ENCODE measurements at places on chromosomes 1 and 21.

GRCh38 chr1:93878501-93878888 is 511 bp downstream of the DNTTIP2 start:
- no peak for DNase-seq

GRCh38 chr21:26686278-26686677 is 113.2 kb upstream of the CYYR1 start:
- DNase-seq = peak; percentile 31

DNA sequence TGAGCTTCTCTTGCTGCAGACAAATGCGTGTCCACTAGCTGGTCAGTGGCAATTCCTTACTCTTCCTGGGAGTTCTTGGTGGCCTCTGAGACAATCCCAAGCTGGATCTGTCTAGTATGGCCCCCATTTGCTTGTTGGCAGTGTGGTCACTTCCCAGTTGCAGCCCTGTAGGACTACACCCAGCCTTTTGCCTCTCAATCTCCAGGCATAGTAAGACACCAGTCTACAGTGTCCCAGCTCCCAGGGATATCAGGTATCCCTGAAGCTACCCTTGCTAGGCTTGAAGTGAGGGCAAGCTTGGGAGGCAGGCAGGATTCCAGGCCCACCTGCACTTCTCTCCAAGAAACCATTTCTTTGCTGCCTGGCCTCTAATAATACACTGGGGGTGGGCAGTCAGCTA is 316.6 kb downstream of the RYR2 start:
- DNase-seq = no peak

DNA sequence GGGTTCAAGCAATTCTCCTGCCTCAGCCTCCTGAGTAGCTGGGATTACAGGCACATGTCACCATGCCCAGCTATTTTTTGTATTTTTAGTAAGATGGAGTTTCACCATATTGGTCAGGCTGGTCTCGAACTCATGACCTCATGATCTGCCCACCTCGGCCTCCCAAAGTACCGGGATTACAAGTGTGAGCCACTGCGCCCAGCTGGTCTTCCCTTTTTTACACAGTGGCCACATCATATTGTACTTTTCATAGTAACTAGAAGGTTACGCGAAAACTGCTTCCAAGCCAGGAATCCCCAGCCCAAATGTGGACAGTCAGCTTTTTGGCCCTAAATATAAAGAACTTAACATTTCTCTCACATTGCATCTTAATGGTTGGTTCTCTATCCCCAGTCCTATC is 4.2 kb downstream of the VASH2 start:
- DNase-seq = no peak

DNA sequence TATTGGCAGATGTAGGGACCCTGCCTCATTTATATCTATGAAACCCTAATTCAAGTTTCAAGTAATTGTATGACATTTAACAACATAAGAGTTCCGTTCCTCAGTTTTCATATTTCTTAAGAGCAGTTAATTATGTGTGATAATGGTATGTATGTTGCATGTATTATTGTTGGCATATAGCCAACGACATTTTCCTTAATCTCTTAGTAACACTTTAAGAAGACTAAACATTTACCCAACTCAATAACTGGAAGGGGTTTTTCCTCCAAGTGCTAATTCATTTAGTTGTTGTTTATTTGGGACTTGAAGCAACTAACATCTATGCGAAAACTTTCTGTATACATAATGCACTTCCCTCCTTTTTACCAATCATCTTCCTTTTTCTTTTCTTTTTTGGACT is 1.5 kb upstream of the RALGPS2 start:
- DNase-seq = no peak

DNA sequence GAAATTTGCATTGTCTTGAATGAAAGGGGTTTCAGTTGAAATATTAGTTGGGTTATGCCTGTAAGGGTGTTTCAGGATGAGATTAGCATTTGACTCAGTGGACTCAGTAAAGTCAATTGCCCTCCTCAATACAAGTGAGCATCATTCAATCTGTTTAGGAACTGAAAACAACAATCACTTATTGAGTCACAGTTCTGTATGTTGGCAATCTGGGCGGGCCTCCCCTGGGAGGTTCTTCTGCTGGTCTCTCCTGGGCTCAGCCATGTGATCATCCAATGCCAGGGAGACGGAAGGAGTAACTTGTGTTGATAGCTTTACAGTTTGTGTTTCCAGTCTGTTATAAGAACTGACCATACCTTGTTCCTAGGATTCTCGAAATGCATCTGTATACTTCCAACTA is 262.9 kb upstream of the RUNX1 start:
- no peak for DNase-seq

DNA sequence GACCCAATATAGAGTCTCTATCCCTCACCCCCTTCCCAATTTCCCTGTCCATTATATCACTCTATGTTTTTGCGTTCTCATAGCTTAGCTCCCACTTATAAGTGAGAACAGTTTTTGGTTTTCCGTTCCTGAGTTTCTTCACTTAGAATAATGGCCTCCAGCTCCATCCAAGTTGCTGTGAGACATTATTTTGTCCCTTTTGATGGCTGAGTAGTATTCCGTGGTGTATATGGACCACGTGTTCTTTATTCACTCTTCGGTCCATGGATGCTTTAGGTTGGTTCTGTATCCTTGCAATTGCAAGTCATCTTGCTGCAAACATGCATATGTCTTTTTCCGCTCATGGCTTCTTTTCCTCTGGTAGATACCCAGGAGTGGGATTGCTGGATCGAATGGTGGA is 54.3 kb downstream of the AGPAT3 start:
- no peak for DNase-seq

GRCh38 chr1:201766131-201766866 is 62.7 kb upstream of the IPO9 start:
- no peak for DNase-seq

- no peak for DNase-seq
These were observed 15.8 kb downstream of the PLPP3 start for GRCh38 chr1:56563568-56563967.

GRCh38 chr1:64209221-64209620 is 5.8 kb downstream of the UBE2U start:
- no peak for DNase-seq

DNA sequence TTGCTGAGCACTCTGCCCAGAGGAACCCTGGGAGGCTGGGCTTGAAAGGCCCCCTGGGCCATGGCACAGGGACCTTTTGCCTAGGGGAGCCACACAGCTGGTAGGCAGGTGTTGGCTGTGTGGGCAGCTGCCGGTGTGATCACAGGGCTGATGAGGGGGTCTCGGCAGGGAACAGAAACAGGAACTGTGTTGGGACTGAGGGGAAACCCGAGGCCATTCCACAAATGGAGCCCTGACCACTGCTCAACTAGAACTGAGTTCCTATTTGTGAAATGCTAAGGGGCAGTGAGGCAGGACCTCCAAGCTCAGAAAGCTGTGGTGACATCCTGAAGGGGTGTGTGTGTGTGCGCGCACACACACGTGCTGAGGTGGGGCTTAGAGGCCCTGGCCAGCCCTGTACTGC is 6.4 kb upstream of the THEM5 start:
- no peak for DNase-seq

DNA sequence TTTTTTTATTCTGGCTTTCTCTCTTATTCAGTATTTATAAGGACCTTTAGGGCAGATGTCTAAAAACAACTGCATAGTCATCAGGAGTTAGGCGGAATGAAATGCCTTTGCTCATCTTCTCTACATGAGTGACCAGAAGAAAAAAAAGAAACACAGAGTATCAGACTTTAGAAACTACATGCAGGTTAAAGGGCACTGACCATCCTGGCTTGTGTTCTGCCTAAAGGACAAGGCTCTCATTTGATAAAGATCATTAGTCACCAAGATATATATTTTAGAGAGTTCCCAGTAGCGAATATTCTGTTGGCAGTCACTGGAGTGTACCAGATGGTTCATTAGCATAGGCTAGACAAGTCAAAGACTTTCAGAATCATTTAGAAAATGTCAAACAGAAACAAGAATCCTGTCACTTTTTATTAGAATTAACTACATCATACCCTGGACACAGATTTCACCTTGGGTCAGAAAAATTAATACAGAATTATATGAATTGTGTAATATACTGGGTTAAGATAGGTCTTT is 145.6 kb downstream of the NR5A2 start:
- DNase-seq = no peak

GRCh38 chr1:169528215-169529067 is 42.7 kb upstream of the SLC19A2 start:
- DNase-seq = no peak

DNA sequence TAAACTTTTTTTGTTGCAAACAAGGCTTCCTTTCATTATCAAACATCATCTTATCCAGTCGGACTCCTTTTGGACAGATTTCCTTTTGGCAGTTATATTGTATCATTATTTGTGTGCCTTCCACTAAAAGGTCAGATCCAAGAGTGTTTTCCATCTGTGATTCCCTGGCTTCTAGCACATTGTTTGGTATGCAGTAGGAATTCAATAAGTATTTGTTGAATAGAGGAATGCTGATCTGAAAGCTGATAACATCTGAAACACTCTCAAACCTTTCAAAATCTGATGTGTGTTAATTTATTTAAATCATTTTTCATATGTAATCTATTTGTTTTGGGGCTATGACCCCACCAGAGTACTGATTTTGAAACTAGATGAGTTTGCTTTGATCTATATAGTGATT is 39.0 kb downstream of the NDC1 start:
- DNase-seq = no peak

DNA sequence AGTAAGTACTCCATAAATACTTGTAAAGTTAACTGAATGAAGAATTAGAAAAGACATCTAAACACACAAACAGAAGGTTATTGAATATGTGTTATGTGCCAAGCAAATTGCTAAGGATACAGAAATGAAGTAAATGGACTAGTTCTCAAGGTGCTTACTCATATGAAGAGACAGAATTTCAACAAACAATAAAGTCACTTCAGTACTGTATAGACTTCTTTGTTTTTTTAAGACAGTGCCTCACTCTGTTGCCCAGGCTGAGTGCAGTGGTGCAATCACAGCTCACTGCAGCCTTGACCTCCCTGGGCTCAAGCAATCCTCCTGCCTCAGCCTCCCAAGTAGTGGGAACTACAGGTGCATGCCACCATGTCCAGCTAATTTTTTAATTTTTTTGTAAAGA is 57.3 kb downstream of the SERBP1 start:
- DNase-seq = no peak

GRCh38 chr21:28883931-28884330 is 108.7 kb downstream of the LTN1 start:
- no peak for DNase-seq

GRCh38 chr21:37365517-37366481 is 774 bp upstream of the DYRK1A start:
- DNase-seq = peak; percentile 43

DNA sequence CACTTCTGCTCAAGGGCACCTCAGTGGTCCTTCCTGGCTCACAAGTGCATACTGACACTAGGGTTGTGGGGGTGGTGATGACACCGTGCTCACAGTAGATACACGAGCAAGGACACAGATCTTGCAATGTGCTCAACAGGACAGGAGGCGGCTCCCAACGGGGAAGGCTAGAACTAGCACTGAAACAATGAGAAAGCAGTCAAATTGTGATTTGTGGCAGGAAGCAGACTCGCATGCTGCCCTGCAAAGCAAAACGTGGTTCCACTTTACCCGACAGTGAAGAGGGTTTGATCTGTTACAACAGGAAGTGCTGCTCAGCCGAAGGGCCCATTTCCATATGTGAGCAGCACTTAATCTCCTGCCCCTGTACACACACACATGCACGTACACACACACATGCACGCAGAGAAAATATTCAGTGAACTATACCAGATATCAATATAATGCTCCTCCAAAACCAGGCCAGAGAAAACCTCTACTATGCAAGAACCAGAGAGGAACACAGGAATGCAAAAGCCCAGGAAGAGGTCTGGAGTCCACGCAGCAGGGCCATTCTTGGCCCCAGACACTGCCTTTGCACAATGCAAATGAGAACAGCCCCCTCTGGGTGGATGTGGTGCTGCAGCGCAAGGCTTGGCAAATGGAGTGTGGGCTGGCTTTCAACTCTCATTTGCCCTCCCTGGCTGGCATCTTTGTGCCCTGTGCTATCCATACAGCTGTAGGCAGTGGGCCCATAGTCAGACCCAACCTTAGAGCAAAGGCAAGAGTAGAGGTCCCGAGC is 47.1 kb downstream of the KANK4 start:
- no peak for DNase-seq

DNA sequence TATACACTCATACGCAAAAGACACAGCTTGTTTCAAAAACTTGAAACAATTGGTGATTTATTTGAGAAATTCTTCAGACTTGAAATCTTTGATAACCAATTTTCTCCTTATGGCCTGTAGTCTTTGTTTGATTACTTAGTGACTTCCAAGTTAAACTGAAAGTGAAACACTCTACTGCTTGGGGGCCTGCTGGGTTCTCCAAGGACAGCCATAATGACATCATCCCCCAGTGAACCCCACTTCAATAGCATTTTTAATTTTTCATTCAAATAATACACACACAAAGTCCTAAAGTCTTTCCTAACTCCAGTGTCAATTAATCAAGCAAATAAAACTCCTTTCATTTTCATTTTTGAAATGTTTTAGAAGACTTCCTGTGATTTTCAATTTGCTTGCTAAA is 59.2 kb downstream of the KRTAP19-8 start:
- DNase-seq = no peak

GRCh38 chr1:44610527-44611148 is 63.6 kb downstream of the TMEM53 start:
- no peak for DNase-seq

DNA sequence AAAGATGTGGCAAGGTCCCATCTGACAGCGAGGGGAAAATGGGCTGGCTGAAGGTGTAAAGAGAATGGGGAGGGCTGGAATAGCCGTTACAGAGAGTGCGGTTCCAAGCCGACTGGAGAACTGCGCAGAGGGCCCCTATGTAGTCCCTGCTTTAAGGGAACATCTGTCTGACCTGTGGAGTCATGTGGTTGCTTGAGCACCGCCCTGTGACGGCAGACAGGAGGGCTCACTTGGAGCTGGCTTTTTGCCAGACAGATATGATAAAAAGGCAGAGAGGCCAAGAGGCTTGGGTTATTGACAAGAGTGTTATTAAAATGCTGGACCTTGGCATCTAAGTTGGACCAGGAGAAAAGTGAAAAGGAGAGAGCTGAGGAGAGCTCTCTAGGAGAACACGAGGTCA is 5.9 kb upstream of the PTPRF start:
- DNase-seq = no peak

DNA sequence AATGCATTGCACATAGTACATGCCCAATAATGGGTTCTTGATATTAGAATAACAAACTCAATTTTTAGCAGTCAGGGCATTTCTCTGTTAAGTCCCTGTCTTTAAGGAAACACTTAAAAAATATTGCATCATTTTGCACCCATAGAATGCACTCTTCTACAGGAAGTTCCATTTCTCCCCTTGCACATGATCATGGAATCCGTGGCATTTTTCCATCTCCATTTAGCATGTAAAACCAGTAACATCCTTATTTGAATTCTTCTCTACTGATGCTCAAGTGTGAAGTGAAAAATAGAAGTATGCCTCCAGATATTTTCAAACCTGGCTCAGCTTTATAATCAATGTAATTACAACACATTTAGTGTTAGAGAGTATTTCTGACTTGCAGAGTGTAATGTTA is 192.8 kb downstream of the RWDD3 start:
- DNase-seq = no peak

DNA sequence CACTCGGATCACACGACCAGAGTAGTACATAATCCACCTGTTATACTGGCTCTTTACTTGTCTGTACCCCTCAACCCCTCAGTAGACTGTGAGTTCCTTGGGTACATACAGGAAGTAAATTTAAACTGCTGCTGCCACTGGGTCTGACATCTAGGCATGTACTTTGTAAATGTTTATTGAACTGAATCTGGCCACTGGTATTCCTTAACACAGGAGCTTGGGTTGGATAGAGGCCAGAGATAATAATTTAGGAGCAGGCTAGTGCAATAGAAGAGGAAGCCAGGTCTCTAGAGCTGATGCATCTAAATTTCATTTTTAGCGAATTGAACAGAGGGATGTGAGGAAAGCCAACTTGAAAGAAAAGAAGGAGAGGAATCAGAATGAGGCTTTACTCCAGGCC is 12.4 kb downstream of the TTC4 start:
- no peak for DNase-seq

All from HAP-1 (cell line).